NCI-H524 (cell line): ENCODE measurements at places on chromosomes 3 and 15.

GRCh38 chr3:62529230-62529629, 155.9 kb upstream of the FEZF2 start:
- DNase-seq, result peak; percentile 9

GRCh38 chr15:54839379-54839778, 357.4 kb downstream of the RSL24D1 start:
- DNase-seq, result no peak

DNA sequence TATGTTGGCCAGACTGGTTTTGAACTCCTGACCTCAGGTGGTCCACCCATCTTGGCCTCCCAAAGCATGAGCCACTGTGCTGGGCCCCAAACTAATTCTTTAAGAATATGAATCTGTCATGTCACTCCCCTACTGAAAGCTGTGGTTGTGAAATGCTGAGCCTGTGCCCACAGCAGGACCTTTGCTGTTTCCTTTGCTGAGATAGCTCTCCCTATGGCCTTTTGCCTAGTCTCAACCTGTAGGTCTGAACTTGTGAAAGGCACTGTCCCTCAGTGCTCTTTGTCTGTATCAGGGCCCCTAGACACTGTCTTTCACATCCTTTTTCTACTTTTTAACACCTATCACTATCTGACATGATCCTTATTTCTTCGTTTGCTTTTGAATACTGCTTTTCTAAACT, 62.7 kb upstream of the CCR4 start:
- no peak for DNase-seq

GRCh38 chr3:550471-550870, 353.9 kb downstream of the CHL1 start:
- peak; percentile 79 for DNase-seq

DNA sequence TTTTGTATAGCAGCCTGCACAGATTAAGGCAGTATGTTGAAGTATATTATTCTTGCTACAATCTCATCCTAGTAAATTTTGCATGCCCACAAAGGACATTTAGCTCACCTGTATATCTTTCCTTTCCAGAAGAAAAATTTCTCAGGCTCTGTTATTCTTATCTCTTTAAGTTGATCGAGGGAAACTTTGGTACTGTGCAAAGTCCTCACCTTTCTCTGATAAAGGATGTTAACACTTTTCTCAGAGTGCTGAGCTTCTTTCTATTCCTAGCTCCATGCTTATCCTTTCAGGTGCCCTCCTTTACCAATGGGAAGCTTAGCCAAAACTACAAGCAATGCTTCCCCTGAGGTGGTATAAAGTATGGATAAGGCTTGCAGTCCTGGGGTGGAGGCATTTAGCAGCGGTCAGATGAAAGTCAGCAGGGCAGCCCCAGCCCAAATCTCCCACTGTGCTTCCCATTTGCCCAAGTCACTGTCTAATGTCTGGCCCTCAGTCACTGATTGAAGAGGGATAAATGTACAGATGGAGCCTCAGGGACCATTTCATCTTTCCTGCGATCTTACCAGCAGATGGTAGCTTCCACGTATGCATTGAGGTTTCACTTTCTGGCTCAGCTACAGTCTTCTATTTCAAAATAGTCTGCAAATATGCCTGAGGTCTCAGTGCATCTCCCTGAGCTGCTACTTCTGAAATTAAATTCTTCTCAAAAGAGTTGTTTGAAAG, 127.8 kb upstream of the P2RY1 start:
- DNase-seq, result peak; percentile 84

- DNase-seq, result no peak
Observed at GRCh38 chr3:100159331-100160153, 45.2 kb upstream of the FILIP1L start.

DNA sequence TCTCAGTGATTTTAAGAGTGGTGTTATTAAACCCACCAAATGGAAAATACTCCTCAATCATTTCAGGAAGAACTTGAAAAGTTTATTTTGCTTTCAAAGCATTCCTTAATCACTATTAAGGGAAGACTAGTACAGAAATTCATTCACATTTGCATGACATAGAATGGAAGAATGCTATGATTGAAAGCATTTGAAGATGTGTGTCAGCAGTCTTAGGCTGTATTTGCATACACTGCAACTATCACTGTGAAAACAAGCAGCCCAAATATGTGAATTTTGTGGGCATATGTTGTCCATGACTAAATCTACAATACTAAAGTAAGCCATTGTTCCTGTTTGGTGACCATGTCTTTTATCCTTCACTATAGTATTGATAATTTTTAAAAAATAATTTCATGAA, 95.8 kb downstream of the CNTN3 start:
- no peak for DNase-seq

- DNase-seq, result no peak
Observed at GRCh38 chr3:187822402-187822801, 77.1 kb upstream of the BCL6 start.

DNA sequence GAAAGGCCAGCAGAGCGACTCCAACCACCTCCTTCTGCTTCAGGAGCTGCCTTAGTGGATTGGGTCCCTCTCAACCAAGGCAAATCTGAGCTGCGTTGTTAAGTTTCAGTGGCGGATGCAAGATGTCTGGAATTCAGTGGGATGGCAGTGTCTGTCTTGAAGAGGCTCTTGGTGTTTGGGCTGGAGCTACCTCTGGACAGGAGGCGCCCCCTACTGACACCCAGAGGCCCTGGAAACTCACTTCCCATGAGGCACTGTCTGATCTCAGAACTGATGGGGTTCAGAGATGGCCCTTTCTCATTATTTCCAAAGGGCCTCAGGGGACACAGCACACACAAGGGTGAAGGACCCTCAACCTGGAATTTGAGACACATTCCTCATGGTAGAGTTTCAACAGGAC, 6.0 kb upstream of the SLC28A1 start:
- DNase-seq, result peak; percentile 43

DNA sequence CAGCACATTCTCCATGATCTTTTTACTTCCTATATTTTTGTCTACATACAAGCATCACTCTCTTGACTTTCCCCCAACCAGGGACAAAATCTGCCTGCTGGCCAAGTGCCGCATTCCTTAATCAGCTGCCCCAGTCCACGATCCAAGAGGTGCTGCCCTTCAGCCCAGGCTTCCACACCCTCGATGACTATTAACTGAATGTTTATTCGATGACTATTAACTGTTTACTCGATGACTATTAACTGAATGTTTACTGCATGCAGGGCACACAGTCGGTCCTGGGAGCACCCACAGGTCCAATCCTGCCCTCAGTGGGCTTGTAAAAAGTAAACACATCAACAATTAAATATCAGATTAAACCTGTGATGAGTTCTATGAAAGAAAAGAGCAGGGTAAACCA, 256.9 kb downstream of the ARRDC4 start:
- DNase-seq, result no peak

DNA sequence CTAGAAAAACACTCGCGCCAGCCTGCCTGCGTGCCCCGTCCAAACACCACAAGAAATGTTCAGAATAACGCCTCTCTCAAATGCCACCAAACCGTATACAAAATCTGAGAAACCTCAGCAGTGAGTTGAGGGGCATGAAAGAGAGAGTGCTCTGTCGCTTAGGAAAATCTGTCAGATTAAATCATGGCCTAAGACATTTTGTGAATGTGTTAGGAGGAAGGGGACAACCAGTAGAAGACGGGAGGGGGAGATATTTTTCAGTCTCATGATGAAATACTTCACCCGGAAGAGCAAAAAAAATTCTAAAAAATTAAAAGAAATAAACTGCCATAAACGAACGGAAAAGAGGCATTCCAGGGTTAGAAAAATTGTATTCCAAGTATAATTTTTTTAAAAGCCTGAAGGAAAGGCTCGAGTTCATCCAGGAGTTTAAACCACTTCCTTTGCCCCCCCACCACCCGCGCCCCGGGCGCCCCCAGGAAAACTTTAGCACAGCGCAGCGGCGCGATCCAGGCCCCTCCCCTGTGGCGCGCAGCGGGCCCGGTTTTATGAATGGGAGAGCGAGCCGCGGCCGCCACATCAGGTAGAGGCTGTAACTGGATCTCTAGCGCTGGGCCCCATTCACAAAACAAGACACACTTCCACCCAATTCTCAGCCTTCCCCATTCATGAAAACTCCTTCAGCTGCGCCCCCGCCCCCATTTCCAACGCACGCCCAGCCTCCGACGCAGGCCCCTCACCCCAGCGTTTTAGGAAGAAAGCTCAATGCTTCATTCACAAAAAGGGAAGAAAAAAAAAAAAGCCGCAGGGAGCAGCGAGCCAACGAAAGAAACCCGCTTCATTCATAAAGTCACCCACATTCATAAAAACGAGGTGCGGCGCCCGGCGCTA, 1.4 kb downstream of the ETV5 start:
- peak; percentile 81 for DNase-seq

GRCh38 chr3:112149136-112149535, 16.1 kb upstream of the GCSAM start:
- no peak for DNase-seq

- peak; percentile 40 for DNase-seq
Observed at GRCh38 chr3:196198771-196199753, 12.1 kb downstream of the ZDHHC19 start.

GRCh38 chr15:70974004-70974832, 81.6 kb downstream of the LRRC49 start:
- peak; percentile 1 for DNase-seq

DNA sequence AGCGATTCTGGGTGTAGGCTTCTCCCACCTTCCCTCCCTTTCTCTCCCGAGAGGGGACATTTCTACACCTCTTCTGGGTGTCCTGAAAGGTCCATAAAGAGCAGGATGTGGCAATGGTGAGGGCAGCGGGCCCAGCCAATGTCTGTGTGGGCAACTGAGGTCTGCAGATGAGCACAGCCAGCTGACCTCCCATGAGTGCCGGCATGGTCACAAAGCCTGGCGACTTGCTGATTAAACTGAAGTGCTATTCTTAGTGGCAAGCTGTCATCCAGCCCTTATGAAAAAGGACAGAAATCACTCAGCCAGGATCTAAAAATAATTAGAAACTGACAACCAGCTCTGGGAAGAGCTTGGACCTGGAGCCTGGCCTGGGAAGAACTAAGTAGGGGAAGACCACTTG, 124.3 kb upstream of the RGMA start:
- peak; percentile 51 for DNase-seq

DNA sequence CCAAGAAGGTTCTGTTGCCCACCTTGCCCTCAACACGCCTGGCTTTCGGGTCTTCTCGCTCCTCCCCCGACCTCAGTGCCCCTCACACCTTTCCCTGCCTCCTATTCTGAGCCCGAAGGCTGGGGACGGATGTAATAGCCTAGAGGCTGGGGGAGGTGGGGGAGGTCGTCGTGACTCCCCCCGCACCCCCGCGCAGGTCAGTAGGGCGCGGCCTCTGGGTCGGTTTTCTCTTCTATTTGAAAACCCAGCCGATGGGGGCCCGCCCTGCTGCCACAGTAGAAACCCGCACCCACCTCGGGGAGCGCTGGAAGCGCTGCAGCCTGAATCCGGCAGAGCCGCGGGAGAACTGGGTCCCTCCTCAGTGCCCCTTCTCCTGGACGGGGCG, 1.0 kb upstream of the RBPMS2 start:
- no peak for DNase-seq

GRCh38 chr3:64741341-64741740, 53.5 kb upstream of the ADAMTS9 start:
- no peak for DNase-seq

DNA sequence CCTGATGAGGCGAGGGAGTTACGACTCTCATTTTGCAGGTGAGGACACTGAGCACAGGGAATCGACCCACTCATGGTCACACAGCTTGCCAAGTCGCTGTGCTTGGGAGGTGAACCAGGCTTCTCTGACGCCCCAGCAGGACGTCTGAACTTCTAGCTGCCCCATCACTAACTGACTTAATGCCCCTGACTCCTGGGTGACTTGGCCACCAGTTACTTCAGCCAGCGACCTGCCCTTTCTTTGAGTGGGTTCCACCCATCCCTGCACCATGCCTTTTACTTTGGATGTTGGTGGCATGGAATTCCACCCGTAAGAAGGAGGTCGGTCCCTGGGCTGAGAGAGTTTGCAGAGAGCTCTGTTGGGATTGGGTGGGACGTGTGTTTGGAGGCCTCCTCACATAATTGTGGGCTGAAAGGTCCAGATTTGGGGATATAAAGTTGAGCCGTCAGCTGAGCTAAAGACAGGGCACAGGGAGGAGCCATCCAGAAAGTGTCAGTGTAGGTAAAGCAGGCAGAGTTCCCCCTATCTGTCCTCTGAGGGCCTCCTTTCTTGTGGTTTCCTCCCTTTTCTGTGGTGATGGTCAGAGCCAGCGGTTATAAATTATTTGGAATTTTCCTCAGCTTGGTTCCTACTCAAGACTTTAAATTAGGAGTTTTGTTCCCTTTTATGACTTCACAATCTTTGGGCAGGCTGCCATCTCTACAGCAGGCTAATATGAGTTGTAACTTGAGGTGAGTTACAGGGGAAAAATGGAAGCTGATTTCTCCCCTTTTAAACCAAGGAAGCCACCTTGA, 55.0 kb downstream of the FLNB start:
- DNase-seq, result no peak

- DNase-seq, result no peak
Observed at GRCh38 chr3:37511463-37511920, 337.1 kb upstream of the LRRFIP2 start.

DNA sequence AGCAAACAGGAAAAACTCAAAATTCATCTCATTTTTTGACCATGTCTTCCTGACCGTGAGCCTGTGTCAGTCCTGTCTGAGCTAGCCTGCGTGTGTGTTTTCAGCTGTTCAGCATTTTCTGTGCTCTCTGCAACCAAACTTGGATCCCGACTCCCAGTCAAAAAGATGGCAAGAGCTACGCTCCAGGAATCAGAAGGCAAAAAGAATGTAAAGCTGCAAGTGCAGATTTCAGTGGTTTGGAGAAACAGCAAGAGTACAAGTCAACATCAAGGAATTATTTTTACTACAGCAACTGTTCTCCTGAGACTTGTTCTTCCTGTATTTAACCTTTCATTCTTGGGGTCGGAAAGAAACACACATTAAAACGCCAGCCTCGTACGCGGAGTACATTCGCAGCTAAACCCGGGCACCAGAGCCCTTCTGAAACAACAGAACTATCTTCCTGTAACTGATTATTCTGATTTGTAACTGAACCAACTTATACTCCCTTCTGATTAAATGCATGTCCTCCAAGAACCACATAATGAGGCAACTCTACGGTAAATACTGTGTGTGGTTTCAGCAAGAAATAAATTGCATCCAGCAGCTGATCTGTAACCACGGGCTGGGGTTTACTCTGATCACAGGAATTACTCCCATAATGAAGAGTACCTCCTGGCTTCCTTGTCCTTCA, 107.4 kb downstream of the LRIG1 start:
- DNase-seq, result no peak

DNA sequence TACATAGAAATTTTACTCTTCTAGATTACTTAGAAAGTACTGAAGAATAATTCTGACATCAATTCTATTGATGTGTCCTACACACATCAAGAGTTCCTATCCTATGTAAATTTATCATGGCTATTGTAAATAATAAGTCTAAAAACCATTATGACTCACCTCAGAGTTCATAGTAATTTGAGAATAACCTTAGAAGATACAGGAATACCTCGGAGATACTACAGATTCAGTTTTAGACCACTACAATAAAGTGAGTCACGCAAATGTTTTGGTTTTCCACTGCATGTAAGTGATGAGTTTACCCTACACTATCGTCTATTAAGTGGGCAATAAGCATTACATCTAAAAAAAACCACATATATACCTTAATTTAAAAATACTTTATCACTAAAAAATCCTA, 74.8 kb downstream of the NR1I2 start:
- no peak for DNase-seq

- DNase-seq, result no peak
Observed at GRCh38 chr3:8891303-8891702, 72.0 kb downstream of the RAD18 start.
